Pulmonary artery endothelial cell (primary cell): ENCODE measurements at places on chromosomes 11 and 22.

DNA sequence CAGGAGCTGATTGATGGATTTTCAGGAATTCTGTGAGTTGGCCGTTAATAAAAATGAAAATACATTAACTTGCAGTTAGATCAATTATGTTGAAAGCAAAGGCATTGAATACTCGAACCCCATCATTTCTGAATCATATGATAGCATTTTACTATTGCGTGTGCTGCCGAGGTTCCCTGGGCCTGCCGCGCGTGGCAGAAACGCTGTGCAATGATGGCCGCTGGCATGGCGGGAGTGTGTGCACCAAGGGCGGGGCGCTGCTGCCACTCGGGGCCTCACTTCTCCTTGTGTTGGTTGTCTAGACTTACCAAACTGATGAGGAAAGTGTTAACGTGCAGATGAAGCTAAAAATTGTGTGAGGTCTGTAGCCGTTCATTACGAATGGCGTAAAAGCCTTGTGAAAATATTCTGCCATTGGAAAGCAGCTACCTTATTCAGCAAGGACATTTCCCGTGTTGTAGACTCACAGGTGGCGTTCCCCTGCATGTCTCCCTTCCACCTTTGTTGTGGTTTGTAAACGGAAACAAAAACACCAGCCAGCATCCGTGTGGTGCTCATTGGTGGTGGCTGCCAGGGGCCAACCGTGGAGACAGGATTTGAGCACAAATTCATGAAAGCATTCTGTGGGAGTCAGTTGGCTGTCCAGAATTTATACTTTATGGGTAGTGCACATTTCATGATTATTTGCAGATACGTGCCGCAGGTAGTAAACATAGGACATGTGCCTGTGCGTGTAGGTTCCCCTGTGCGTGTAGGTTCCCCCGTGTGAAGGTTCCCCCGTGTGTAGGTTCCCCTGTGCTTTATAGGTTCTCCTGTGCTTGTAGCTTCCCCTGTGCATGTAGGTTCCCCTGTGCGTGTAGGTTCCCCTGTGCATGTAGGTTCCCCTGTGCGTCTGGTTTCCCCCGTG lies 5.9 kb upstream of the GRAMD4 start:
- DNase-seq: no peak

GRCh38 chr11:94857337-94857736 lies 89.2 kb downstream of the AMOTL1 start:
- no peak for DNase-seq

DNA sequence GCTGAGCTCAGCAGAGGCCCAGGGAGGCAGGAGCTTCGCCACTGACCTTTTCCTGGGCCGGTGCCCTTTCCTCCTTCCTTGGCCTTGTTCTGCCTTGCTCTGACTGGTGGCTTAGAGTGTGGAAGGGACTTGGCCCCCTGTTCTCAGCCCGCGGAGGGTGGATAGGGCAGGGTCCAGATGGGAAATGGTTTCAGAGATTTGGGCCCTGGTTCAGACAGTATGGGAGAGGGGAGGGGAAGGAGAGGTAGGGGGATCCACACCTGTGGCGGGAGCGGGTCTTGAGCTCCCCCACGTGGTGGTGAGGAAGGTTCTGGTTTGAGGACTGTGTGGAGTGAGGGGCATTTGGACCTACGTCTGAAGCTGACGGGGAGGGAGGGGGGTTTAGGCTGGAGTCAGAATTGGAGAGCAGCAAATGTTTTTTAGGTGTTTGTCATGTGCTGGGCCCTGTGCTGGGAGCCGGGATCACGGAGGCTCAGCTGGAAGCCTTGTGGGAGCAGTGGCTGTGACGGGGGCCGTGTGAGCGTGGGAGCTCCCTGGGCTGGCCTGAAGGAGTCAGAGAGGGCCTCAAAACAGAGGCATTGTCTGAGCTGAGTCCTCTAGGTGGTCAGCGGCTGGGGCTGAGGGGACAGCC lies 27.2 kb downstream of the SHANK3 start:
- no peak for DNase-seq

- no peak for DNase-seq
These were observed 45.8 kb downstream of the LMO1 start for GRCh38 chr11:8217926-8218325.

DNA sequence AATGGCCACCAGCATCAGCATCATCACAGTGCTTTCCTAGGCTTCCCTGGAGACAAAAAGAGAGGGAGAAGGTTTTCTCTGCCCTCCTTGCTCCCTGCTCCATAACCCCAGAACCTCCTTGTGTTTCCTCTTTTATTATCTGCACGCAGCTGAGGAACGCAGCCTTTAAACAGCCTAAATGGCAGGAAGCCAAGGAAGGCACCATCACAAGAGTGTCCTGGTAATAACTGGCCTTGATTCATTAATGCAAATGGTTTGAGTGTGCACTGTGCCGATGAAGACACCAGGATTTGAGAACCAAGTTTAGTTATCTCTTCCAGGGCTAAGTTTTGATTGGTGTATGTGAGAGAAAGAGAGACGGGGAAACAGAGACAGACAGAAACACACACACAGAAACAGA lies 29.4 kb upstream of the DRD2 start:
- DNase-seq: no peak

DNA sequence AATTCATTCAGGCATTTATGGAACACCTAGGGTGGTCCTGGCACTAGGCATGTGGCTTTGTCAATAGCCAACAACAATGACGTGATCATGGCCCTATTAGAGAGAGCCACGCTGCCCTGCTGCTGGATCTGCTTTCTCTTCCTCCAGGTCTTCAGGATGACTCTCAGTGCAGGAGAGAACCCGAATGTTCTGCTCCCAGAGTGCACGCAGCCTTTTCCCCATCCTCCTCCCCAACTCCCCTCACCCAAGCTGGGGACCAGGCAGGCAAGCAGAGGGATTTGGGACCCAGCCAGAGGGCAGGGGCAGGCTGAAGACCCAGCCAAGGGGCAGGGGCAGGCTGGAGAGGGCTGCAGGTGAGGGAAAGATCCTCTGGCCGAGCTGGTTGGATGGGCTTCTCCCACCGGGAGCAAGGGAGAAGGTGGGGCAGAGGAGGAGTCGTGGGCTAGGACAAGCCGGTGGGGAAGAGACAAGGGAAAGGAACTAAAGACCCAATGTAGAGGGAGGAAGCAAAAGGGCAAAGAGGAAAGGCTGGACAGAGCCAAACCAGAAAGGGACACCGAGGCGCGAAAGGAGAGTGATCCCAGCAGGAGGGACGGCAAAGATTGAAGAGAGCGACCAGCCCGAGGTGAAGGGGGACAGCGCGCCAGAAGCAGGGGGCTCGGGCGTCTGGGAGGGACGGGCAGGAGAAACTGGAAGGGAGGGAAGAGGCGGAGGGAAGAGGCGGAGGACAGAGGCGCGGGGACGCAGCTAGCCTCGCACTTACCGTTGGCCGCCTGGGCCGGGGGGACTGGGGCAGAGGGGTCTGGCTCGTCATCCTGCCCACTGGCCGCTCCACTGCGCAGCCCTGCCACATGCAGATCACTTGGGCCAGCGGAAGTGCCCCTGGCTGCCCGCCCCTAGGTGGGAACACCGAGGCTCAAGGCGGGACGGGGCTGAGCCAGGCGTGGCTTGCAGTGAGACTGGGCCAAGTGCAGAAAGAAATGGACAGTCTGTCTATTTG lies at the start of gene KCTD14:
KCTD14 (minus strand) TSS at position 880 of the 1,000 bp plus-strand sequence; CDS start at position 853, 27 bp downstream.
- DNase-seq: no peak

GRCh38 chr22:19687561-19688300 lies 26.6 kb upstream of the SEPTIN5 start:
- no peak for DNase-seq

- peak; percentile 63 for DNase-seq
These were observed 16.0 kb upstream of the PRG2 start for GRCh38 chr11:57406337-57406904.

GRCh38 chr11:67700141-67700540 lies 25.7 kb upstream of the ALDH3B2 start:
- DNase-seq: no peak

DNA sequence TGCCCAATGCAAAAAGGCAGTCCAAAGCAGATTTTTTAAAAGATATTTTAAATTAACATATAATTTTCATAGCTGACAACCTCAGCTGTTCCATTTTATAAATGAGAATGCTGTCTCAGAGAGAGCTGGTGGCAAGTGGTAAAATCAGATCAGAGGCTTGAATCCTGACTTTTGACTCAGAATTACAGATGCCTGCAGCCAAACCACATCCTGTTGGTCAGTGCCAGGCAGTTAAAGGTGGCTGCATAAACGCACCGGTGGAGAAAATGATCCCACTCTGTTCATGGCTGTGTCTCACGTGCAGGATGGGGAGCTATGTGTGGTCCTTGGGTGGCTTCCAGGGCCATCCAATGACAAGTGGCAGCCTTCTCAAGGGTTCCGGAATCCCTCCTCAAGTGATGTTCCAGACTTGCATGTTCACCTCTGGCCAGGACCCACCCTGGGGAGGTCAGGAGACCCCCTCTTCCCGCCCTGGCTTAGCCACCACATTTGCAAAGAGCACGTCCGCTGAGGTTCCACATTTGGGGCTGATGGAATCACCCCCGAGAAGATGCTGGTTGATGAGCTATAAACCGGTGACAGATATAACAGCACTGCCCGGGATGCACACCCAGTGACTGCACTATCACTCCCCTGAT lies 155.5 kb downstream of the SHANK2 start:
- no peak for DNase-seq

DNA sequence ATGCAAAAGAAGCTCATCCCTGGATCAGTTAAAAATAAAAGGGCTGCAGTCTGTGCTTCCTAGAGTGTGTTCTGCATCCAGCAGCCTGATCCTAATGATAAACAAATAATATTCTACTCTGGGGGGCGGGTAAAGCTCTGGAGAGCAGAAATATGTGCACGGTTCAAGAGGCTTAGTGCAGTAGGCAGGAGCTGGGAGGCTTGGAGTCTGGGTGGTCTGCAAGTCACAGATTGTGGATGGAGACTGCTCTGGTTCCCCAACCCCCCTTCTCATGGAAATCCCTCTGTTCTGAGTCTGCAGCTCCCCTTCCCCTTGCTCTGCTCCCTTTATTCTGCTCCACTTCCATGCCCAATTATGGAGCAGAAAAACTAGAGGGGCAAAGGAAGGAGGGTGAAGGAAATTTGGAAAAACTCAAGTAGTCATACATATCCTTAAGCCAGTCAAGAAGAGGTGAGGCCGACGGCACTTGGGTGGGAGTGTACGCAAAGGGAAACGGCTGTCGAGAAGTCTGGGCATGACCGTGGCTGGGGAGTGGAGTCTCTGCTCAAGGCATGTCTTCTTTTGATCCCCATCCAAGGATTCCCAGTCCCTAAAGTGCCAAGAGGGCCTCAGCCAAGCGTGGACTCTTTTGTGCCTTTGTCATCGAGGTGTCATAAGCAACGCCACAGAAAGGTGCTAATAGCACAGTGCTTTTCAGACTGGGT lies 16.3 kb upstream of the CLMP start:
- no peak for DNase-seq

DNA sequence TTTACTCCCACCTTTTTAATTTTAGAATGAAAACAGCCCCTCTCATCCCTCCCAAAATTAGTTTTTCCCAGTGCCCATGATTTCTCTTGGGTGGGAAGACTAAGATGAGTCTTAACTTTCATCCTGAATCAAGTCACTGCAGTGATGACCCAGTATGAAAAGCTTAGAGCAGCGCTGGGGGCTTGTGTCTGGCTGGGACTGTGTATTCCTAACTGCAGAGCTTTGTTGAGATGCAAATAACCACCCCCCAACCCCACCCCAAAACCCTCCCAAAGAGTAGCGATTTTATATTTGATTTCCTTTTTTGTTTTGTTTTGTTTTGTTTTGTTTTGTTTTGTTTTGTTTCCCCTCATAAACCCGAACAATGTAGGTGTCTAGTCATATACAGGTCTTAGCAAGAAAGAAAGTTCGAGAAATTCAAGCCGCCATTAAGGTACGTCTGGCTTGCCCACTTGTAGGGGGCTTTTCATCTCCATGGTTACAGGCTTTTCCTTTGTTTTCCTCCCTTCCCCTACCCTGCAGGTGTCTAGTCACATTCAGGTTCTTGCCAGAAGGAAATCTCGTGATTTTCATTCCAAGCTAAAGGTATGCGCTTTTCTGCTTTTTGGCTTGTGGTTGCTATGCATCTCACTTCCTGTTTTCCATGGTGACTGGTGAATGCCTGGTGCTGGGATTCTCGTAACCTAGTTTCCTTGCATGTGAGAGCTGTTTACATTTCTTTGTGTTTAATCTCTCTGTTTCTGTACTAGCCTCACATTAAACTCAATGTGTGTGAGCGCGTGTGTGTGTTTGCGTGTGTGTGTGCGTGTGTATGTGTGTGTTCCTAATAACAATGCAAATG lies 144.6 kb upstream of the RASSF10 start:
- DNase-seq: peak; percentile 92

DNA sequence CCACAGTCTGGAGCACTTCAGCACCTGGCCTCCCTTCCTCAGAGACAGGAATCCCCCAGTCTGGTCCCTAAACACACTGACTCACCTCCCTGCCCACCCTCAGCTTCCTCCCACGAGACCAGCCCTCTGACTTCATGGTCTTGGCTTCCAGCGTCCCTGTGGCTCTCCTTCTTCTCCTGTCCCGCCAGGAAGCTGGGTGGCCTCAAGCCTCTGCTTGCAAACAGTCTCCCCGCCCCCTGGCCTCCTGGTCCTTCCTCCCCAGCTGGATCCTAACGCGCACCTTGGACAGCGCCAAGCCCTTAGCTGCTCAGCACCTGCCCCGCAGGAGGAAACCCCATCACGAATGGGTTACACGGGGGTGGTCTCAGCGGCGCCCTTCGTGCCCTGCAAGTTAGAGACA lies 4.5 kb downstream of the NCF4 start:
- DNase-seq: no peak

DNA sequence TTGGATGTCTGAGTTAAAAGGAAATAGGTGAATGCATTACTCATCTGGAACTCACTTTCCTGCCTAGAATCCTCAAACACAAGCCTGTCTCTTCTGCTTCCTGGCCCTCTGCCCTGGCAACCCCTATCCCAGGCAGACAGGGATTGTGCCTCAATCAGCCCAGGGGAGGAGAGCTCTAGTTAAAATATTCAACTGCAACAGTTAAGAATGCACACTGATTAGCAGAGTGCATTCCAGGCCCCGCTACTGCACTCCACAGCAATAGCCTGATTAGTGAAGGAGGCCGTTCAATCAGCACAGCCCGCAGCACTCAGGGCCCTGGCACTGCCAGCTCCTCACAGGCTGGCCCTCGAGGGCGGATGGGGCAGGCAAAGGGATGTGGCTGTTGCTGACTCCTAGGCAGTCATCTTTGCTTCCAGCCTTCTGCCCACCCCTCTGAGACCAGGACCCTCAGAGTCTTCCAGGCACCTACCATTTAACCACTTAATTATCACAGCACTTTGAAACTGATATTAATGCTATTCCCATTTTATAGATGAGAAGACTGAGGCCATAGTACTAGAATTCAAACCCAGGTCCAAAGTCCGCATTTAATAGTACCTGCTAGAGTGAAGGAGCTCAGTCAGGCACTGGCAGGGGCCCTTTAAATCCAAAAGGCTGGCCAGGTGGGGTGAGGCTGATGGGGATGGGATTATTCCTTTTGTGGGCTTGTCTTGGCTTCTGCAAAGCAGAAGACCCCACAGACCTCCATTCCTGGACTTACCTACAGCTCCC lies 435.3 kb downstream of the SOX6 start:
- DNase-seq: no peak
